Activated CD4-positive, alpha-beta memory T cell treated with anti-CD3 and anti-CD28 coated beads, Interleukin-2, amount 10 ng/mL, durations not matched to agents 7 days and 5 days (primary cell): ENCODE measurements at places on chromosomes 5 and 9.
A peak's percentile ranks its signal among the peaks of the same experiment; 100 is the strongest.

DNA sequence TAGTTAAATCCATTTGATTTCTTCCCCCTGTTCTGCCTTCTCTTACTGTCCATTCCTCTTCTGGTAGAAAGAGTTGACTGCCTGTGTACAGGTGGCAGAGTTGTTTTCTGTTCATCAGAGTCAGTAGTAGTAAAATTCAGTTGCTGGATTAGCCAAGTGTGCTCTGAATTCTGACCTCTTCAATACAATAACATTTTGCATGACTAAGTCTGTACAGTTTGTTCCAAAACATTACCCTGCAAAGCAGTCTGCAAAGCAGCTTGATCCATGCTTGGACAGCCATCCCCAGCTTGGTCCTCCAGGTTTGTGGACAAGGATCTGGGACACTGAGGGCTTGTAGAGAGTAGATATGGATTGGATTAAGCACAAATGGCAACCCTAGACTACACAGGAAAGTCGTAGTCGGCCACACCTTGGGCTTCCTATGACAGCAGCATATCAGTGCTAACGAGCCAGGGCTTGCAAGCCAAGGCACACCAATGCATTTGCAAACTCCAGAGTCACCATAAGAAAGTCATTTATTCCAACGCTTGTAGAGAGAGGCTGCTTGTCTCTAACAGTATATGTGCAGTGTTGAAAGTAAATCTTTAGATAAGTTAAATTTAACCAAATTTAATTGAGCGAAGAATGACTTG, 25.2 kb downstream of the IL12B start:
- H3K4me3 ChIP-seq: no peak overlapping the region
- peaks cover 2% of the 10 kb centered on the region for H3K4me1 ChIP-seq
- H3K27ac ChIP-seq: no peak overlapping the region
- peaks cover 54% of the 10 kb centered on the region for H3K27me3 ChIP-seq
- H3K36me3 ChIP-seq: peaks cover 5% of the 10 kb centered on the region

DNA sequence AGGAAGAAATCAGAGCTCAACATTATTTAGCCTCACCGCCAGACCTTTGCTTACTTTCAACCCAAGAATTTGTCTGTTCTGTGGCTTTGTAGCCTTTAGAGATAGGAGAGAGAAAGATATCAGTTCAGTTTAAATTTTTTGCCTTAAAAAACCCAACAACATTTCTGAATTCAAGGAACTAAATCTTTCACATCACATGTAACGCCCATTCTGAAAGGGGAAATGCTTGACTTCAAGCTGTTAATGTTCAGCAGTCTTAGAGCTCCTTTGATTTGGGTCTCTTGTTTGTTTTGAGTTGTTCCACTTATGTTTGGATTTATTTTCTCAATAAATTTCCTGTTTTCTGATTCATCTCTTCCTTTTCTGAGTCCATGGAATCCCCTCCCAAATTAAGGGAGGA, 294.5 kb downstream of the ARHGAP26 start:
- DNase-seq: no peak
- peaks cover 12% of the 10 kb centered on the region for H3K4me1 ChIP-seq
- H3K27ac ChIP-seq: no peak overlapping the region
- no peak overlapping the region for H3K4me3 ChIP-seq

- DNase-seq: no peak
- H3K27ac ChIP-seq: no peak overlapping the region
- peaks cover 34% of the 10 kb centered on the region for H3K36me3 ChIP-seq
Measured at GRCh38 chr5:172245703-172246125, 37.9 kb downstream of the UBTD2 start.

- H3K4me1 ChIP-seq: peaks cover 38% of the 10 kb centered on the region
- H3K27me3 ChIP-seq: no peaks in the 10 kb centered on the region
- H3K27ac ChIP-seq: no peak overlapping the region
- no peaks in the 10 kb centered on the region for H3K36me3 ChIP-seq
- DNase-seq: peak; percentile 56
Measured at GRCh38 chr9:34451545-34451944, 6.8 kb downstream of the FAM219A start.

DNA sequence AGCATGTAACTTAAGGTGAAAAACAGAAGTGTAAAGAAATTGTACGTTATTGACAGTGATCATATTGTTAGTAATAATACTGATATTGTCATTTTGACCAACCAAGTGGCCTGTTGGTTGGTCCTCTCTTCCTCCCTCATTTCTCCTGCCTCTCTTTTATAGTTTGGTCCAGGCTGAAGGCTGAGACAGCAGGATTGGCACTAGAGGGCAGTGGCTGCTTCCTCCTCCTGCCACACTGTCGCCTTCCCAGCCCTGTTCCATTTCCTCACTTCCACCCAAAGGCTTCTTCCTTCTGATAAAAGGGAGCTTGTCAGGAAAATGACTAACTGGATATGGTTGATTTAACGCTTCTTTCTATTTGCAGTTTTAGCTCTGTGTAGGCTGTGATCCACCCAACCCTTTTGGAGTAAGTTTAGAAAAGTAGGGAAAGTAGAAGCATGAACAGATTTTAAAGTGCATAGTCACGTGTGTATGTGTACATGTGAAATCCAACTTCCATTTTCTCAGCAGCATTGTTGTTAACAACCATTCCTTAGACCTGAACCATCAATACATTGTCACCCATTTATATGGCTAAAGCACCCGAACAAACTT, 35.6 kb downstream of the PTCD2 start:
- no peak for DNase-seq
- H3K27me3 ChIP-seq: no peaks in the 10 kb centered on the region
- no peak overlapping the region for H3K27ac ChIP-seq
- H3K36me3 ChIP-seq: peaks cover 22% of the 10 kb centered on the region

DNA sequence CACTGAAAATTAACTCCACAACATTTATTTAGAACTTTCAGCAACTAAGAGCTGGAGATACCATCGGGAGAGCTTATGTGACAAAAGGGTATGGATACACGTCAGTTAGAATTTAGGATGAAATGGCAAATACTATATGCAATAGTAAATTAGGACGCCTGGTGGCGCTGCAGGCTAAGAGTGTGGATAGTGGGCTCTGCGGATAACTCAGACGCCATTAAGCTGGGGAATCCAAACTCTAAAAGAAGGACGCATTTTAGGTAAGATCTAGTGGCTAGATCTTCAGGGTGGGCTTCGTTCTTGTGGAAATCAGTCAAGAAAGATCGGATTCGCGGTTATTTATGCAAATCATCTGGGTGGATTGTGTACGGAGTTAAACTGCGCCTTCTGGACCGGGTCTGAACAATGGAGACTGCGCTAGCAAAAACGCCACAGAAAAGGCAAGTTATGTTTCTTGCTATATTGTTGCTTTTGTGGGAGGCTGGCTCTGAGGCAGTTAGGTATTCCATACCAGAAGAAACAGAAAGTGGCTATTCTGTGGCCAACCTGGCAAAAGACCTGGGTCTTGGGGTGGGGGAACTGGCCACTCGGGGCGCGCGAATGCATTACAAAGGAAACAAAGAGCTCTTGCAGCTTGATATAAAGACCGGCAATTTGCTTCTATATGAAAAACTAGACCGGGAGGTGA, at the start of gene PCDHB5:
Gene PCDHB5, plus strand, starts transcription at position 177 of the 688 bp plus-strand sequence. Its CDS starts 229 bp downstream, at position 406.
- peak within 1 kb of the TSS; percentile 13 for H3K4me3 ChIP-seq
- no peak for DNase-seq
- H3K4me1 ChIP-seq: no peaks in the 10 kb centered on the region
- H3K27ac ChIP-seq: no peak within 1 kb of the TSS
- no peaks in the 10 kb centered on the region for H3K27me3 ChIP-seq

DNA sequence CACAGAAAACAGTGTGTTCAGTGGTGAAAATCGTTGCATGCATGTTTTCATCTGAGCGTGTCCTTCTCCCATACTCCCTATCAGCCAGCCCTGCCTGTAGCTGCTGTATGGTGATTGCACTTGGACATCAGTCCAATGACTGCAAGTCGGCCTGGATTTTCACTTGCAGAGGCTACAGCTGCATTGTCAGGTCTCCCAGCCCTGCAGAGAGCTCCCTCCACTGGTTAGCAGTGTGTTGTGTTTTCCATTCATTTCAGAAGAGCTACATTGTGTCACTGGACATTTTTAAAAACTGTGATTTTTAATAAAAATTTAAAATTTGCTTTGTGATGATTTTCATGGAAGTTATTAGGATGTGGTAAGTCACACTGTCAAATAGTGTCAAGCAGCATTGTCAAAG, 96.6 kb downstream of the SYK start:
- DNase-seq: no peak
- no peak overlapping the region for H3K4me3 ChIP-seq
- no peaks in the 10 kb centered on the region for H3K36me3 ChIP-seq
- H3K4me1 ChIP-seq: no peaks in the 10 kb centered on the region
- no peak overlapping the region for H3K27ac ChIP-seq

DNA sequence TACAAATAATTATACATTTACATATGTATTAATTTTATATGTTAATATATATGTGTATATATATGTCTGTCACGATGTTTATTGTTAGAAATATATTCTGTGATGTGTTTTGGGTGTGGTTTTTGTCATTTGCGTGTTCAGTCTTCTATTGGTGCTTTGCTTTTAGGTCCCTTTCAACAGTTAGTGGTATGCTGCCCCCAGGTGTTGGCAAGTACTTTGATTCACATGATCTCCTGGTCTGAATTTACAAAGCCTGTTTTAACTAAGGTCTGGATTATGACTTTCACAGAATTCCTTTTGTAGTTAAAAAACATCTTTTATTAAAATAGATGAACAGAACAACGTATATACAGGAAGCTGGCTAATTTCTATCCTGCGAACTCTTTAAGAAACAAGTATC, 271.5 kb downstream of the CCDC171 start:
- H3K27me3 ChIP-seq: no peaks in the 10 kb centered on the region
- no peak overlapping the region for H3K4me3 ChIP-seq
- DNase-seq: no peak
- no peaks in the 10 kb centered on the region for H3K36me3 ChIP-seq
- H3K27ac ChIP-seq: no peak overlapping the region
